Fibroblast of the aortic adventitia (primary cell): ENCODE measurements at places on chromosomes 3 and 15. TPM values are rescaled to one million over a fixed set of nuclear protein-coding genes. Genes with fewer than 3 reads are reported as not detected.
A peak's percentile ranks its signal among the peaks of the same experiment; 100 is the strongest.

DPPA2 gene
- not detected in 2 replicates for total RNA-seq

GRCh38 chr3:195001961-195002861 is 268.7 kb downstream of the XXYLT1 start:
- DNase-seq = peak; percentile 32

DNA sequence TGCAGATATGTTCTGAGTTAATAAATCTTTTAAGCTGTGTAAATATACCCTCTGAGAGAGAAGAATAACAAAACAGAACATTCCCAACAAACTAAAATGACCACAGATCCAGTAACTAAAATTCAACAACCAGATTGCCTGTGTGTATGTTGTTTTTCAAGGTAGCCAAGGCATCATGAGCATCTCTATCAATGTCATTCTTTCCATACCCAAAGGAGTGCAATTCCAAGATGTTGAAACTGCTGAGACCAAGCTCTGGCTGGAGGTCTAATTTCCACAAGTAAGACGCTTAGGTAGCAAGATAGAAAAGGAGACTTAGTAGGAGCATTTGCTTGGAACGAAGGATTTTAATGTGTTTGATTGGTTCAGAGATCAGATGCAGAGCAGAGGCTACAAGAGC is 276.3 kb downstream of the RBMS3 start:
- DNase-seq = no peak

GRCh38 chr15:88190232-88190631 is 66.3 kb downstream of the NTRK3 start:
- no peak for DNase-seq

SERPINI2 gene
- not detected in 2 replicates for total RNA-seq

DNA sequence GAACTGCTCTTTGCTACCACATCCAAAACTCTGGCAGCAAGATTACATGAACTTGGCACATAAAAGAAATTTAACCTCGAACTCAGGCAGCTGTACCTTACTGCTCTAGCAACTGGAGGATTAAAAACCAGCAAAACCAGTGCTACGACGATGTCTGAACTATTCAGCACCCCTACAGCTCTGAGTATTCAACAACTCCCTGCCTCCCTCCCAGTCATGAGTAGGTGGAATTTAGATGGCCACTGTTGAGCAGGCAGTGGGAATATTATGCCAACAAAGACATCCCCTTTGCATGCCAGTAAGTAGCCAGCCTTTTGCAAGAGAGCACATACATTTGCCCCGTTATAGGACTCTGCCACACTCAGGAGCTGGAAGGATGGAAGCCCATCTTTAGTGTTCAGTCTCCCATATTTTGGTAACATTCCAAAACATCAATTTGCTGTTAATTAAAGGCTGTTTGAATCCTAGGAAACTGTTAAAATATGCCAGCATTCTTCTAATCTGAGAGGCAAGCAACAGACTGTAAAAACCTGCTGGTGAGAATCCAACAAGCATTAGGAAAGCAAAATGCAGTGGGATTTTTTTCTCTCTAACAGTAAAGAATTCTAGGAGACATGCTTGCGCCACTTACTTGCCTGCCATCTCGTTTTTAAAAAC is 85.4 kb downstream of the ZNF385D start:
- no peak for DNase-seq

- DNase-seq = no peak
Measured at GRCh38 chr3:11410564-11410963, 138.4 kb downstream of the ATG7 start.

ASB14 gene
- under 0.01 TPM in 1 of 2 replicates, not detected in the other for total RNA-seq

DNA sequence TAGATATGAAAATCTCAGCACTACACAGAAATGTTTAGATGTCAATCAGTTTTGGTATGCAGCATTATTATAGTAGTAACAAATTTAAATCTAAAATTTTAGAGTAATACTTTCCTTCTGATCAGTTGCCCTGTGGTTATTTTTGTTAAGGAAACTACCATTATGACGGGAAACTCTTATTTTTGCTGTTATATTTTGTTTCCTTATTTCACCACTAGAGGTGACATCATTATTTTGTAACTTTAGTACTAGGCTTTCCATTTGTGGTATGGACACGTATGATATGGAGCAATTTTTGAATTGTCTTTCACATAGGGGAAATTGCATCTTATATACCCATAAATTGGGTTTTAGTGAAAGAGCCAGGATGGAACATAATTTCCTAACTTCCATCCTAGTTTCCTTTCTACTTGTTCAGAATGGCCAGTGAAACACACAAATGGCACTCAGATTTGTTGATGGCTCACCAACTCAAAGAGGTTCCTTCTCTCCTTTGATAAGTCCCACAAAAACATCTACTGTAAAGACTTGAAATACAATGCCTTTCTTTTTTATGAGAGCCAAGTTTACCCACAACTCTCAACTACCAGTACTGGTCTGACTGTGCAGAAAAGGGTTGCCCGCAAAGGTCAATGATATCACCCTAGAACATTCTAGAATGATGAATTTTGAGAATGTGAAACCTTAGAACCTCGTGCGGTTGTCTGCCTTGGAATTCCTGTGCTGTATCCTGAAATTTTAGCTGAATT is 19.4 kb upstream of the PPP4R2 start:
- no peak for DNase-seq

DNA sequence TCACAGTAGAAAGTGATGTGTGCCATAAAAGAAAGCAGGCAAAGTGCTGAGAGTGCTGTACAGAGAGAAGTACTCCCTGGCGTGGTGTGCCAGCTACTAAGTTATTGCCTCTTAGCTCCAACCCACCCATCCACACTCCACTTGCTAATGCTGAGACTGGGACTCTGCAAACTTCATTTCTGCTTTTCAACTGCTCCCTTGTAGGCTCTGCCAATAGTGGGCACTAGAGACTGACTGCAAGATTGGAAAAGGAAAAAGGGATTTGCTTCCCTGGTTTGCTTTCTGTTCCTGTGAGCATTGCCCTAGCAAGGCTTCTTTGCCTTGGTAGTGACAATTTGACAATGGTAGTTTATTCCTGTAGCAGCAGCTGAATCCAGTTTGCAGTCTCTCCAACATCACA is 56.5 kb upstream of the TMEM108 start:
- DNase-seq = no peak

- DNase-seq = peak; percentile 61
Measured at GRCh38 chr15:98548139-98548971, 100.0 kb upstream of the IGF1R start.

- no peak for DNase-seq
Measured at GRCh38 chr3:121531269-121531668, 14.5 kb downstream of the POLQ start.

LRRC15 gene
- total RNA-seq = 0.25 and 10.0 TPM in 2 replicates

DNA sequence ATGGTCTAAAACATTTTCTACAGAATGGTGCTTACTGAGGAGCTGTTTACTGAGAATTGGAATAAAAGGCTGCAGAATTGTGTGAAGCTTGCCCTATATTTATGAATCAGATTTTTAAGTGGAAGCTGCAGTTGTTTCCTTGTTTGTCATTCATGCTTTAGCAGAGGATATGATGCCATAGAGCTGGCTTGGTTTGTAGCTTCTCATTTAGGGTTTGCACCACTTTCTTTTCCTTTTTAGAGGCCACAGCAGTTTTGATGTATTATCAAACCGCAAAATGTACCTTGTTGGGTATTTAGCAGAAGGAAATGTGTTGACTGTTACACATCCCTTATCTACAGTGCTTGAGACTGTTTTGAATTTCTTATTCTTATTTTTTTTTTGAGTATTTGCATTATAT is 66.2 kb downstream of the RASA2 start:
- no peak for DNase-seq

GRCh38 chr3:187719628-187720336 is 17.4 kb upstream of the RTP2 start:
- DNase-seq = no peak

IP6K2 gene
- total RNA-seq = 35.7 and 44.3 TPM in 2 replicates

DNA sequence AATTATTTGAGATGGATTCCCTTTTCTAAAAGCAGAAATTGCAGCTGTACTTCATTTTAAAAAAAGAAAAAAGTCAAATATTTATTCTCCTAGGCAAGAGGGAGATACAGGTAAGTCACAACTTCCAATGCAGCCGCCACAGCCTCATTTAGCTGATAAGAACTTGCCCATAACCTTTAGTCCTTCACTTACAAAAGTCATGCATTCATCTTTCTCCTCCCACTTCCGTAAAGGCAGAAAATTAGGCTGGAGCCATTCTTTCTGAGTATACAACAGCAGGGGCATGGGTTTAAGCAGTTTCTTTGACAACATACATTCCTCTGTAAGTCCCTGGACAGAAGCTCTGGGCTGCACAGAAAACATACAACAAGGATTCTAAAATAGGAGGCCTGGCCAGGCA is 4.3 kb downstream of the SUCLG2 start:
- no peak for DNase-seq

DNA sequence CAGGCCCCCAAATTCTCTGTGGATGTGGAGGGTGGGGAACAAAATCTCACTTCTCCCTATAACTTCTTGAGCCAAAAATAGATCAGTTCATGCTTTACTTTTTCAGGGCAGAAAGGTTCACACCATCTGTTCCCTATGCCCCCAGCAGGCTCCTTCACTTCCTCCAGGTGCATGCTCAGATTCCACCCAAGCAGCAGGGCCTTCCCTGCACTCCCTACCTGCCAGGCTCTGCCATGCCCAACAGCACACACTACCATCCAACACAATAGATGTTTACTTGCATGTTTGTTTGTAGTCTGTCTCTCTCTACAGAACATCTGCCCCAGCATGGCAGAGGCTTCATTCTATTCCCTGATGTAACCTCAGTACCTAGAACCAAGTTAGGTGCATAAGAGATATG is 43.3 kb downstream of the GABRB3 start:
- no peak for DNase-seq

GRCh38 chr15:66459818-66460615 is 37.5 kb downstream of the SNAPC5 start:
- no peak for DNase-seq

DNA sequence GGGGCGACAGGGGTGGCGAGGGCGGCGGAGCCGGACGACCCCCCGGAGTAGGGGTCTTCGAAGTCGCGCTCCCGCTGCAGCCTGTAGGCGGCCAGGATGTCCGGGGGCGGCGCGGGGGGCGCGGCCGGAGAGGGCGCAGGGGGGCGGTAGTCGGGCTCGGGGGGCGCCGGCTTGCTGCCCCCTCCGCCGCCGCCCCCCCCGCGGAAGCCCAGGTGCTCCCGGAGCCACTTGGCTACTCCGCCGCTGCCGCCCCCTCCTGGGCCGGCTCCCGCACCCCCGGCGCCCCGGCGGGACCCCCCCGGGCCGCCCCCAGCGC is 230 bp downstream of the SHF start:
- no peak for DNase-seq

DNA sequence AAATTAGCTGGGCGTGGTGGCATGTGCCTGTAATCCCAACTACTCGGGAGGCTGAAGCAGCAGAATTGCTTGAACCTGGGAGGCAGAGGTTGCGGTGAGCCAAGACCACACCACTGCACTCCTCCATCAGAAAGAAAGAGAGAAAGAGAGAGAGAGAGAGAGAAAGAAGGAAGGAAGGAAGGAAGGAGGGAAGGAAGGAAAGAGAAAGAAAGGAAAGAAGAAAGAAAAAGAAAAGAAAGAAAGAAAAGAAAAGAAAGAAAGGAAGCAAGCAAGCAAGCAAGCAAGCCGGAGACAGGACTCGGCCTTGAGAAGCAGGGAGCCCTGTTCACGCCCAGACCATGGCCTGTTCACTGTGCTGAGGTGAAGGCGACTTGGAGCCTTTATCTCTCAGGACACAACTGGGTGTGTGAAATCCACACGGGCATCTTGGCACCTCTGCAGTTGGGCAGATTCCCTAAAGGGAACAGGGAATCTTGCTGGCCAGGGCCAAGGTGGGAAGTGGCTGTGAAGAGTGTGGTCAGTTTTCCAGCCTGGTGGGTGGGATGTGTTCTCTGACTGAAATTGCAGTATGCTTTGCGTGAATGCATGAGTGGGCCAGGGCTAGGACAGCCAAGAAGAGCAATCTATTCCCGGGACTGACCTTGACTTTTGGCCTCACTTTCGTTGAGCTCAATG is 90.3 kb downstream of the CORO2B start:
- no peak for DNase-seq

TERB2 gene
- total RNA-seq = not detected in 2 replicates

- DNase-seq = no peak
Measured at GRCh38 chr3:55441499-55441898, 45.6 kb downstream of the WNT5A start.
